ENCODE measurements at places on chromosomes 2 and 18.

GRCh38 chr2:95760806-95761525 lies 169.2 kb downstream of the TRIM43 start:
- DNase-seq, result no peak

GRCh38 chr2:59339121-59339836 lies 1098.2 kb upstream of the FANCL start:
- no peak for DNase-seq

- DNase-seq, result peak; percentile 45
These were observed 489.9 kb downstream of the NYAP2 start for GRCh38 chr2:225889452-225889851.

DNA sequence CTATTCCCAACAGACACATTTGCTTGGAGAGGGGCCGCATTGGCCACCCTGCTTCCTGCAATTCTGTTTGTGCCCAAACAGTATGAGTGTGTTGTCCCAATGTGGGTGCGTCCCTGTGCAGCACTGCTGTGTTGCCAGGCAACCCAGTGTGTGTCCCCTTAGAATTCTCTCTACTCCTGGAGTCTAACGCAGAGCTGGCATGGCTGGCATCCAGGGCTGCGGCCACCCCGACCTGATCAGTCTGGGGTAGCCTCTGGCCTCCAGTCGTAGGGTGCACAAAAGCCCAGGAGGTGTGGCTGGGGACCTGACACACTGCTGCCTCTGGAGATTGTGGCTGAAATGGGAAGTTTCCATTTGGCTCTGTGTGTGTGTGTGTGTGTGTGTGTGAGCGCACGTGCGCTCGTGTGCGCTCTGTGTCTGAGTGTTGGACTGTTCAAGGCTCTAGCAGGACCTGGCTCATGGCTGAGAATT lies 48.0 kb downstream of the TEX44 start:
- no peak for DNase-seq

- DNase-seq, result no peak
These were observed 1154.1 kb downstream of the RPIA start for GRCh38 chr2:89845532-89845931.

GRCh38 chr2:219559156-219559915 lies 12.0 kb downstream of the OBSL1 start:
- no peak for DNase-seq

GRCh38 chr2:41598161-41598894 lies 449.5 kb upstream of the PKDCC start:
- no peak for DNase-seq

DNA sequence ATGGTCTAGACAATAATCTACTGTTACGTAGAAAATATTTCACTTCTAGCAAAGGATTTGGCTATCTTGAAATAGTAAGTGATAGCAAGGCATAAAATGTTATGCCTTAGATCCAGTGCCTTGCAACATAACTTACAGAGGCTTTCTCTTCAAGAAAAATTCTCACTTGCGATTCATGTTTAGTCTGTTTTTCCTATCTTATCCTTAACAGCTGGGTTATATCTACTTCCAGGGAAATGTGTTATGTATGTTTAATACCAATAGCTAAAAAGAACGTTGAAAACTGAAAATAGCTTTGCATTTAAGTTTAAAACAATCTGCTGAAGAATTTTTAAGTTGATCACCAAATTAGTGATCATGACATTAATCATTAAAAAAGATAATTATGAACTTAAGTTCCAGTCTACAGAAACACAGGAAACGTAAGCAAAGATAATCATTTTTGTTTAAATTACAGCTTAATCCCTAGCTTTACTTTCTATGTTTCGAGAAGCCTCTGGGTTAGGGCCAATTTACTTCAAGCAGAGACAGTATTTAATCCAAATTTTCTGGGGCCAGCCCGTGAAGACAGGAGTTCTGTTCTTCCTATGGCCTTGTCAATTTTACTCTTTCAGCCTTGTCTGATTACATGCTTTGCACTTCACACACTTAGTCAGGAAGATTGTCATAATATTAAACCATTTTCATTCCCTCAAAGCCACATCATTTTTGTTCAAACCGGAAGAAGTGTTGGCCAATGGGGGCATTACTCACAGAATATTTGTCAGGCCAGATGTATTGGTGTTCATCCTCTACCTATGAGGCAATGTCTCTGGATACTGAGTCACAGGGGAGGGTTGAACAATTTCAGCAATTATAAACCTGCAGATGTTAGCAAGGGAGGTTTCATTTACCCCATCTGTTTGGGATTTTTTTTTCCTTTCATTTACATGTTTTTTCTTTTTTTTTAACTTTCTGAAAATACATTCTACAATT lies 1132.9 kb upstream of the ZEB2 start:
- no peak for DNase-seq

GRCh38 chr2:232534940-232535651 lies 4.4 kb upstream of the CHRNG start:
- DNase-seq, result no peak

GRCh38 chr2:227877421-227878310 lies 6.2 kb downstream of the DAW1 start:
- DNase-seq, result no peak

DNA sequence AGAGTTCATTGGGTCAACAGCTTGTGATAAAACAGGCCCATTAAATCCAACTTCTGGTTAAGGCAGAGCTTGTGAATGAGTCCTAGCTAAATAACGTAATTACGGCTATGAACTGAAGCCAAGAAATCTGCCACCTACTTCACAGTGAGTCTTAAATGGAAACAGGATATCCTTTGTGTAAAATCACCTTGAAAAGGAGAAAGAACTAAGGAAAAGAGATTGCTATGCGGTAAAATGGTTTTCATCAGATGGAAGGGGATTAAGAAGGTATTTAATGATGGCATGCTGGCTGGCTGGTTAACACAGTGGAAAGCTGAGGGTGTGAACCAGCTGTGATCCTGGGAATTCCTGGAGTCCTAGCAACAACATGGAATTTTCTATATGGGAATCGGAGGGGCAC lies 156.6 kb downstream of the DOK6 start:
- DNase-seq, result peak; percentile 71

DNA sequence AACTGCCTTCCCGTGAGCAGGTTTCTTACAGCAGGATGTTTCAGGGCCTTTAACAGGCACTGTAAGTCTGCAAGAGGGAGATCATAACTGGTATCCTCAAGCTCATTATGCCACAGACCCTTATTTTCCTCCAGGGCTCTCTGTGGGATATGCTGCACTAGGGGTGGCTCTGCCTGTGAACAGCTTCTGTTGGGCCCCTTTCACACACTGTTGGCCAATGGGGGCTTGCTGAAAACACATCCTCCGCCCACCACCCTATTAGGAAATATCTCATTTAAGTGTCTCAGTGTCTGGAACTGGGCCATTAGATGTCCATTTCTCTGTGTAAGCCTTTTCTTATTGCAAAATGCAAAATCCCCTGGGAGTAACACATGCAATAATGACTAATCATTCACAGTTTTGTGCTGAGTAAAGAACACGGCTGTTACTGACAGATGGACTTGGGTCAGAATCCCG lies 414.3 kb upstream of the HS6ST1 start:
- DNase-seq, result no peak

DNA sequence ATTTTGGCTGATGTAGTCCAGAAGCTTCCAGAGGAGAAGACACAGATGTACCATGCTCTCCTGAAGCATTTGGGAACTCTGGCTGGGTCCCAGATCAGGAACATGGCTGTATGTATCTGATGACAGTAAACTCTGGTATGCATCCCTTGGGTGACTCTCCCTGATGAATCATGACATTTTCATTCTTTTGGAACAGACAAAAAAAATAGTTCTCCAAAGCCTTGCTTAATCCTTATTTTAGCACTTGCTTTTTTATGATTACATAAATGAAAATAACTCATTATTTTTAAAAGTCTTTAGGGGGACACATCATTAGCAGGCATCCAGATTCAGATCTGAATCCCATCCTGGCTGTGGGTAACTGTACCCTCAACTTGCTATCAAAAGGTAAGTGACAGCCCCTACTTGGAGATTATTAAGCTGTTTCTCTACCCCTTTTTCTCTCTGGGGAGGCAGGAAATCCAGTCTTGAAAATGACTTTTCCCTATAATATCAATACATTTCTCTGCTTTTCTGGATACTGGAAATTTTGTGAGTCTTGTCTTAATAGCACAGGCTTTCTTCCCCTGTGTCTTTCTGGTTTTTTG lies 23.3 kb downstream of the AOX1 start:
- DNase-seq, result no peak

DNA sequence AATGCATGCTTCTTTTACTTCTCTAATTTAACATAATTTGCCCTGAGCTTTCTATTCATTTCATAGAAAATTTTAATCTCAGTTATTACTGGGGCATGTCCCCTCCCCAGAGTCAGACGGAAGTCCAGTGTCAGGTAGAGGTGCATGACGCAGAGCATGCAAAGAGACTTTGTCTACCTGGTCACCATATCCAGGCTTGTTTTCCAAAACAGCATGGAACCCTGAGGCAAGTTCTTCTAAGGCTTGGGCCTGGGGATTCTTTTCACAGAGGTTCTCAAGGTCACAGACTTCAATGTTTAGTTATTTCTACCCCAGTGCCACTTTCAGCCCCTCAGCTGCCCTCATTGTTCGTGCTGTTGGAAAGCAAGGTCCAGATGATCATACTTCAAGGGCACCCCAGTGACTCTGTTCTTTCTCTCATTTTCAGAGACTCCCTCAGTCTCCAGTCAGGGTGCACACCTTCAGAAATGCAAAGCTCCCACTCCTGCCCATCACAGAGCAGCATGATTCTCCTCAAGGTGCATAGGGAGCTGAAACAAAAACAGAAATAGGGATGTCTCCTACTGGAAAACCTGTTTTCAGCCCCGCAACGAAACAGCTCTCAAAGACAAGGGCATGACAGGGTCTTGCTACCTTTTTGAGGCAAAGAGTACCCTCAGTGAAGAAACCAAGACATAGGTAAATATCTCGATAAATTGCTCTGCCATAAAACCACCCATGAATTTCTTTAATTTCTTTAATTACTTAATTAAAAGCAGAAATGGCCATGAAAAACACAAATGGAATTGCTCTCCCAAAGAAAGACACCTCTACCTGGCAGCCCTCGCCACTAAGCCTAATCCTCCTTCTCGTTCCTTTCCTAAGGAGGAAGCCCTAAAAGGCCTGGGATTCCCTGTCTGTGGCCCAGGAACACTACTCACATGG lies 9.5 kb upstream of the EVA1A start:
- DNase-seq, result no peak

DNA sequence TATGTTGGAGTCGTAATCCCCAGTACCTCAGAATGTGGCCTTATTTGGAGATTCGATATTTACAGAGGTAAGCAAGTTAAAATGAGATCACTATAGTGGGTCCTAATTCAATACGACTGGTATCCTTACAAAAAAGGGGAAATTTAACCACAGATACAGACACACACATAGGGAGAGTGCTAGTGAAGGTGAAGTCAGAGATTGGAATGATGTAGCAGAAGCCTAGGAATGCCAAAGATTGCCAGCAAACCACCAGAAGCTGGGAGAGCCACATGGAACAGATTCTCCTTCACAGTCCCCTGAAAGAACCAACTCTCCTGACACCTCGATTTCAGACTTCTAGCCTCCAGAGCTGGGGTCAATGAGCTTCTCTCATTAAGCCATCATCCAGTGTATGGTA lies 17.7 kb upstream of the ACTR3 start:
- DNase-seq, result no peak

- no peak for DNase-seq
These were observed 128.7 kb upstream of the CCDC68 start for GRCh38 chr18:55088000-55088401.

- DNase-seq, result no peak
These were observed 172.5 kb downstream of the FIGN start for GRCh38 chr2:163563336-163563735.

GRCh38 chr2:223469270-223470046 lies 132.7 kb downstream of the SCG2 start:
- no peak for DNase-seq

DNA sequence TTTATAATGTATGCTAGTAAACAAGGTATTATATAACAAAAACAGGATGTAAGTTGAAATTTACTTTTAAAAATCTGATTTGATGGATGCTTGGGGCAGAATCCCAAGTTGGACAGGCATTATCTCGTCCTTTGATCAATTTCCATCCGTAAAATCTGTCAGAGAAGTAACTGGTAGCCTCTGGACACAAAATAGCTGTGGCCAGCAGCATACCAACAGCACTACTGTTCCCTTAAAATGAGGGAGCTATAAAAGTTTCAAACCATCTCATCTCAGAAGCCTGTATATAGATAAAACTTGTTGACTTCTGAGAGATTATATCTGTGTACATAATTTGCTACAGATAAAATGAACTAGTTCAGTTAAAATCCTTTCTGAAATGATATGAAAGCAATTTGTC lies 14.7 kb upstream of the METAP1D start:
- DNase-seq, result no peak

DNA sequence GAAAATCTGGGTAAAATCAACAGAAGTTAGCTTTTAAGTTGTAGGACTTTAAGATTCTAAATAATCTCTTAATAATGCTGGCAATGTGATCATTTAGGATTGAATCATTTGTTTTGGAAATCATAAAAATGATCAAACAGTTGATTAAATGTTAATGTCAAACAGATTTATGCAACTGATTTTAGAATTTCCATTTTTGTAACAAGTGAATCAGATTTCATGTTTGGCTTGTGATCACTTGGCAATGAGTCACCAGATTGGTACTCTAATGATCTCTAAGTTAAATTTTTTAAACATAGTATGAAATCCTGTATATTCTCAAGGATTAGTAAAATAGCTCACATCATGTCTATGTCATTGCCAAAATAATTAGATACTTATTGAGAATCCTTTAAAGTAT lies 50.1 kb upstream of the UNC80 start:
- DNase-seq, result no peak

DNA sequence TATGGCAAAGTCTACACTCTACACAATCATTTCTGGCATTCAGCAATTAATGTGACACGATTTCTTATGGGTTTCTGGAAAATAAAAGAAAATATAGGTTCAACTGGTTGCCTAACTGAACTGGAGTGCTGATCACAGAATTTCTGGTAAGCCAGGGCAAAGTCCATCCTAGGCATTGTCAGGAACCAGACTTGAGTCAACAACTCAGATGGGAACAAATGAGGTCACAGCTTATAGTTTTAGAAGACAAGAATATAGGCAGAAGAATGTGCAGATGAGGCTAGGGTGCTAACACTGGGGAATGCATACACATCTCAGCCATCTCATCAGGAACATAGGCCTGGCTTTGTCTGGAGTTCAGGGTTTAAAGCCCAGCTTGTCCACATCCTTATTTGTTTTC lies 317.2 kb upstream of the ID2 start:
- DNase-seq, result no peak
